ENCODE measurements at places on chromosomes 1 and 21.

GRCh38 chr1:182835806-182836205 is 3.3 kb upstream of the DHX9 start:
- DNase-seq = no peak

DNA sequence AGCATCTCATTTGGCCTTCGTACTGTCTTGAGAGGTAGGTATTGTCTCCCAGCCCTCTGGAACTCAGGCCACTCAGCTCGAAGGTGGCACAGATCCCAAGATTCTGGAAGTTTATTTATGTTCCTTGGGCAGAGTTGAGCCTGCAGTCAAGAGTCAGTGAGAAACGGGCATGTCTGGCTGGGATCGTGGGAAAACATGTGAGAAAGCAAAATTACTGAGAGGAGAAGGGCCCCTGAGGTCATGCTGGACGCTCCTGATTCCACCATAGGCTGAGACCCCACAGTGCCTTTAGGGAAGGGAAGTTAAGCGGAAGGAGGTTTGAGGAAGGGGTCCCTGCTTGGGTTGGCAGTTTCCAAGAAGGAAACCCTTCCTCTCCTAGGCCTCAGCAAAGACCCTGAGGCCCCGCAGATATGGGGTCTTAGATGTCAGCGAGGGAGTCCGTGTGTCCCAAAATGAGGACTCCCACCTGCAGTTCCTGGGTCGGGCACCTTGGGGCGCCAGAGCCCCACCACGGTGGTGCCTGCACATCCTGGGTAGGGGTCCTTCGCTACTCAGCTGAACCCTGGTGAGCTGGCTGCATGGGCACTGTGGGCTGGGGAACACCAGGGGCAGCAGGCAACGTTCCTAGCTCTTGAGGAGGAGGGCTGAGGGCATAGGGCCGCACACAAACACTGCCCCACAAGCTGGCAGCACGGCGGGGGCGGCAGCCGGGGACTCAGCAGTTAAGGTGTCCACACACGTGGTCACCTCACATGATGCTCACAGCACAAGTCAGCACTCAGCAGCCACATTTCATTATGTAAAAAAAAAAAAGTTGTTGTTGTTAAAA is 12.3 kb upstream of the SEMA4A start:
- peak; percentile 69 for DNase-seq

- no peak for DNase-seq
These were observed 425 bp downstream of the DDR2 start for GRCh38 chr1:162632698-162633080.

DNA sequence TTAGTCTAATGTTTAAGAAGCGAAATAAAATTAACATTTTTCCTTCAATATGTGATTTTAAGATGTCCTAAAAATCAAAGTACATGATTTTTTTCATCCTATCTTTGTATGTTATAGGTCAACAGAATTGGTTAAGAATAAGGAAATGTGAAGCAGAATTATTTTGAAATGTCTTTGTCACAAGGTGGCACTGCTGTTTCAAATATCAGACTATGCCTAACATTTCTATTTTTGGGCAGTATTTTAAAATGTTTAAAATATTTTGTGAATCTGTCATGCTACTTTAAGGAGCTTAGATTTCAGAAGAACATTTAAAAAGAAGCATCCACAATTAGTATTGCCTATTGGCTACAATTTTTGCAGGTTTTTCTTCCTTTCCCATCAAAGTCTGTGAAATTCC is 38.7 kb downstream of the AMY1C start:
- no peak for DNase-seq

- no peak for DNase-seq
These were observed 60.6 kb upstream of the CASZ1 start for GRCh38 chr1:10856863-10857598.

DNA sequence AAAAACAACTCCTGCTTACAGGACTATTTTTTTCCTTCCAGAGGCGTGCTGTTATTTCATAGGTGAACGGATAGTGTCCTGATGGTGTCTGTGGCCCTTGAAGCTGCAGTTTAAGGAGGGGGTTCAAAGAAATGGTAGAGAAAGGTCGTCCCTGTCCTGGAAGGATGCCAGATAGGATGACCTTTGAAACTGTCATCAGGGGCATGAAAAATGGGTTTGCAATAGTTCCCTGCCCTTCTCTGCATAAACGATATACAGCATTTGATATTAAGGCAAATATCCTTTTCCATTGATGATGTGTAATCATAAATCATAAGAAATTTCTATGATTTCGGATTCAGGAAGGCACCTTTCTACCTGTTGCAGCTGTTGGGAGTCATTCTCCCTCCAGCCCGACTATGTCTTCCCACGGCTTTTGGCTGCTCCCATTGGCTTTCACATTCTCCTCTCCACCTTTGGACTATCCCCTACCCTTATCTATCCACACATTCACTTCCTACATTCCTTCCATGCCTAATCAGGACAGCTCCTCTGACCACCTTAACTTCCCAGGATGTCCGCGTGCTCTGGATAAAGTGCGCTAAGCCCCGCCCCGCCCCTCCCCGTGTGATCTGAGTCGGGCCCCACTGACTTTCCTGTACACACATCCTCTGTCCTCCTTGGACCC is 209.8 kb downstream of the DISC1 start:
- no peak for DNase-seq

DNA sequence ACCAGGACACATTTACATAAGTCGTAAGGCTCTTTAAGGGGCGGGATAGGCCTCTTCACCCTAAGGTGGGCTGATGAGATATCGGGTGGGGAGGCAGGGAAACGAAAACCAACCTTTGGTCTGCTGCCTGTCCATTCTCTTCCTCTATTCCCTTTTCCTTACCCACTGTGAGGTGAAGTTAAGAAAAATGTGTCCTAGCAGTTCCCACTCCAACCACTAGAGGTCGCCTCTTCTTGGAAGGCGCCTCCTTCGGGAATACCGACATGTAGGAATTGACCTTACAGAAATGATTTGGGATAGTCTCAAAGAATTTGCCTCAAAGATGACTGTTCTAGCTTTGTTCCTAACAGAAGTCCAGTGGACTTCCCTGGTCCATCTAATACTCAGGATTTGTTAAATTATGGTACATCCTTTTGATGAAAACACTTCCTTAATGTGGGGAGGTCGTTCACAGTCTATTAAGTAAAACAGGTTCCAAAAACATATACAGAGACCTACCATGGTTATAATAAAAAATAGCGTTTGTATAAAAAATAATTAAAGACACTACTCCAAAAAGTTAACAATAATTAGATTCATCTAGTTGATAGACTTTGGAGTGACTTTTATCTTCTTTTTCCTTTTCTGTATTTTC is 14.1 kb downstream of the AZIN2 start:
- peak; percentile 48 for DNase-seq

GRCh38 chr1:160776178-160776577 is 19.8 kb upstream of the LY9 start:
- no peak for DNase-seq

GRCh38 chr1:117646007-117646811 is 40.4 kb downstream of the TENT5C start:
- no peak for DNase-seq

GRCh38 chr1:5503556-5504363 is 488.5 kb downstream of the NPHP4 start:
- DNase-seq = no peak

DNA sequence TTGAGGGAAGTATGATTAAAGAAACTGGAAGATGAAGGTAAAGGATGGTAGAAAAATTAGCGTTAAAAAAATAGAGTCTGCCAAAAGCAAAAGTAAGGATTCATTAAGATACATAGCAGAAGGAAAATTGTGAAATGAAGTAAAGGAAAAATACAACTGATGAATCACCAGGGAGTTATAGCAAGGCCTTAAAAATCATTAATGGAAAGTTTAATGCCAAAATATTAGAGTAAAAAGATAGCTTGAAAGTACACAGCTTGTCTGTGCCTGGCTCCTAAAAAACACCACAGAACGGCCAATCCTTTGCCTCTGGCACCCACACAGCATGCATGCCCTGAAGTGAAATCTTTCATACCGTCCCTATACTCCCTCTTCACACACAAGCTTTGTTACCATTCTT is 66.9 kb upstream of the APOBEC4 start:
- no peak for DNase-seq

DNA sequence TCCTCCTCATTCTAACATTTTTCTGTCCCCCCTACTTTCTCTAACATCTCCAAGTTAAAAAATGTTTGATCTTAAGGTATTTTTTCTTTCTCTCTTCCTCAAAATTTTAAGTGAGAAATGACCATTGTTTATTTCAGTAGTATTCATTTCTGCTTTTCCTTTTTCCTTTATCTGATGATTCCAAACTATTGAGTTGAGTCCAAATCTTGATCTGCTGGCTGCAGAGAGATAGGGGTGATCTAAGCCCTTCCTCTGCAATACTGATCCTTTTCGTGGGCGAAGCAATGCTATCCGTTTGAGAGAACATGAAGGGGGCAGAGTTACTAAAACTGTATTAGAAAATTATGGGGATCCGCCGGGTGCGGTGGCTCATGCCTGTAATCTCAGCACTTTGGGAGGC is 516 bp upstream of the NMNAT2 start:
- no peak for DNase-seq

- DNase-seq = no peak
These were observed 109.1 kb downstream of the OLFML2B start for GRCh38 chr1:161914595-161914994.

DNA sequence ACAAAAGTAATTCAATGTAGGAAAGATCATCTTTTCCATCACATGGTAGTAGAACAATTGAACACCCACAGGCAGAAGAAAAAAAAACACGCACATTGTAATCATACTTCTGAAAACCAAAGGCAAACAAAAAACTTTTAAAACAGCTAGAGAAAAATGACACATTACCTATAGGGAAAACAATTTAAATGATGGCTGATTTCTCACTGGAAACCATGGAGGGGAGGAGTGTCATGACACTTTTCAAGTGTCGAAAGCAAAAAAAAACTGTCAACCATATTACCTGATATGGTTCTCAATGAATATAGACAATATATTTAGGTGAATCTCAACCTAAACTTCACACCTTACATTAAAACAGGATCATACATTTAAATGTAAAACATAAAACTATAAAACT is 776 bp upstream of the SLAMF7 start:
- no peak for DNase-seq

- DNase-seq = no peak
These were observed 62.9 kb downstream of the RIPK4 start for GRCh38 chr21:41703857-41704501.

- peak; percentile 45 for DNase-seq
These were observed 76.8 kb downstream of the SLC45A1 start for GRCh38 chr1:8394456-8395321.

DNA sequence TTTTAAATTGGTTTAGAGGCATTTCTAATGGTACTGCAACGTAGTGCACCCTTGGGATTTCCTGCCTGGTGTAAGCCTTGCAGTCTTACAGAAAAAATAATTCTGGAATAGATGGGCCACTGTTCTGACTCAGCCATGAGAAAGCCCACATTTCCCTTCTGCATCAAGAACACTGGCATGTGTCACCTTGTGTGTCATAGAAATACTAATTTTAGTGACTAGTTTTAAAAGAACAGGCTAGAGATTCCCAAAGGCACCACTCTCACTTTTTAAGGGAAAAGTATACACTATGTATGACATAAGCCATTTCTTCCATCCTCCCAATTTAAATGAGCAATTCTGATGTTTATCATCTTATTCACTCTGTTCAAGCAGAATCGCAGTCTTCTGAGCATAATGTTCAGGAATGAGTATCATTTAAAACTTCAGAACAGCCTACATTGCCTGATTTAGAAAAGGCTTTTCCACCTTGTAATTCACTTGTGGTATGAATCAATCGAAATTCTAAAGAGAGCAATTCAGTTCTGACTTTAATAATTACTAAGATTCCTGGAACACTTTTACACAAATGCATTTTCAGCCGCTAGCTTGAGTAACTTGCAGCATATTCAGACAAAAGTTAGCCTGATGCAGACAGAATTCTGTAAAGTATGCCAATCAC is 18.8 kb downstream of the RGS13 start:
- no peak for DNase-seq

- DNase-seq = no peak
These were observed 145.5 kb downstream of the USP25 start for GRCh38 chr21:15875286-15875685.

DNA sequence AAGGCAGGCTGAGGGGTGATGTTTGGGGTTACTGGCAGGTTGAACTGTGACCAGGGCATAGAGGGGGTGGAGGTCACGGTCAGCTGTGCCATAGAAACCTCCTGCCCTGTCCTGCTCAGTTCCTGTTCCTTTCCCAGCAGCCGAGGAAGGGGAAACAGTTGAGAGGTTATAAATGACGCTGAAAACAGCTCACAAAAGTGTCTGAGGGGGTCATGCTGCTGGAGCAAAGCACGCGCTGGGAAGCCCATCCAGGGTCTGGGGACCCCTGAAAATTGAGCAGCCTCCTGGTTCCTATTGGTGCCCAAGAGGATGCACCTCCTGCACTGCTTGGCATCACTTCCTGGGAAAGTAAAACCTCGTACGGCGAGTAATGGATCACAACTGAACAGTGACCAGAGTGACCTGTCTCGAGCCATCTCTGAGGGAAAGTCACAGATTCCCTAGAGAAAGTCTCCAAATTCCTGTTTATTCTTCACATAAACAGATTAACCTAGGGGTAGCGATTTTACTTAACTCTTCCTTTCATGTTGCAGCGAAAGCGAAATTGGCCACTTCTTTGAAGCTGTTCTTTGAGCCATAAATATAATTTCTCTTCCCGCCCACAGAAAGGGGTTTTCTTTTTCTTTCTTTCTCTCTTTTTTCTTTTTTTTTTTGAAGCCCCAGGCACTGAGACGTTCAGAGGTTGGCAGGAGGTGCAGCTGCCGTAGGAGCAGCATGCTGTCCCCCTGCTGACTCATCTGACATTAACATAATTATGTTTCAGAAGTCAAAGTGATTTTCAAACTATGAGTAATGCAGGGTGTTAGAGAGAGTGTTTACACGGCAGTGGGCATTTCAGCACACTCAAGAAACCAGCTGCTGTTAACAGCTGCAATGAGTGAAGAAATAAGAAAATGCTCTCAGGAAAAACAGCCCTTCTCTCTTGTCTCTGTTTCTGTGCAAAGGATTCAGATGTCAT is 41.8 kb upstream of the ATF3 start:
- peak; percentile 62 for DNase-seq

GRCh38 chr1:207691841-207692240 is 46.9 kb downstream of the CR1L start:
- no peak for DNase-seq

DNA sequence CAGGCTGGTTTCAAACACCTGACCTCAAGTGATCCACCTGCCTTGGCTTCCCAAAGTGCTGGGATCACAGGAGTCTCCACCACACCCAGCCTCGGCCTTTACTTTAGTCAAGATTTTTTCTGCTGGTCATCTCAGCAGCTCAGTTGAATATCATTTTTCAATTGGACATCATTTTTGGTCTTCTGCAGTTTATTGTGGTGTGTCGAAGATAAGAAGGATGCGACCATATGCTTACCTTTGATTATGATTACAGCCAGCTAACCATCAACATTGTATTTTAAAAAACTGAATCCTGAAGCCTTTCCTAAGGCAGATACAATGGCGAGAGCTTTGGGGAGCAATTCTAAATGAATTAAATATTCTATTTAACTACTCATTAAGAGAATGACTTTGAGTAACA is 12.3 kb upstream of the NFIA start:
- DNase-seq = no peak

- DNase-seq = no peak
These were observed 581.8 kb downstream of the PLPP3 start for GRCh38 chr1:55997536-55997935.
